Astrocyte of the cerebellum (primary cell): ENCODE measurements at places on chromosomes 4 and X.

- no peak for DNase-seq
These were observed 89.4 kb upstream of the IL13RA1 start for GRCh38 chrX:118637997-118638396.

DNA sequence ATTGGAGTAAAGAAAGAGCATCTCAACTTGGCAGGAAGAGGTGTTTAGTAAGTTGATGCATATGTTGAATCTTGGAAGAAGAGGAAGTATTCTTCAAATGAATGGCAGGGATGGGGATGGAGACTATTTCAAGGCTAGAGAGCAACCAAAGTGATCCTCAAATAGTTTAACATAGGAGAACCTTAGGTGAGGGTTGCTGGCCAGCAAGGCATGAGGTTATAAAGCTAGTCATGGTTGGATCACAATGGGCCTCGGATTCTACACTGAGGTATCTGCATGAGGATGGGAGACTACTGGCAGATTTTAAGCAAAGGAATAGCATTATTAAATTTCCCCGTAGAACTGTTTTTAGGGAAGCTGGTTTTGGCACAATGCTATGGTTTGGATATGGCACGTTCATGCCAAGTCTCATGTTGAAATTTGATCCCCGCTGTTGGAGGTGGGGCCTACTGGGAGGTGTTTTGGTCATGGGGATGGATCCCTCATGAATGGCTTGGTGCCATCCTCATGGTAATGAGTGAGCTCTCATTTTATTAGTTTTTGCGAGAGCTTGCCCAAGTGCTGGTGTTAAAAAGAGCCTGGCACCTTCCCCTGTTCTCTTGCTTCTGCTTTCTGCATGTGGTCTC is 41.9 kb upstream of the ETNPPL start:
- no peak for DNase-seq

- no peak for DNase-seq
These were observed 119.4 kb downstream of the AKAP4 start for GRCh38 chrX:50081282-50081889.

- DNase-seq: no peak
These were observed 120.2 kb upstream of the NDST4 start for GRCh38 chr4:115233600-115233999.

- no peak for DNase-seq
These were observed 207.7 kb downstream of the SOWAHB start for GRCh38 chr4:76690011-76690905.

GRCh38 chr4:33065749-33066148 is 2345.6 kb downstream of the PCDH7 start:
- no peak for DNase-seq

- no peak for DNase-seq
These were observed 3.4 kb upstream of the SEC24D start for GRCh38 chr4:118839221-118839927.

- DNase-seq: no peak
These were observed 92.5 kb downstream of the FBXL5 start for GRCh38 chr4:15562623-15563022.

- no peak for DNase-seq
These were observed 498.0 kb upstream of the BOD1L1 start for GRCh38 chr4:14125375-14126129.

DNA sequence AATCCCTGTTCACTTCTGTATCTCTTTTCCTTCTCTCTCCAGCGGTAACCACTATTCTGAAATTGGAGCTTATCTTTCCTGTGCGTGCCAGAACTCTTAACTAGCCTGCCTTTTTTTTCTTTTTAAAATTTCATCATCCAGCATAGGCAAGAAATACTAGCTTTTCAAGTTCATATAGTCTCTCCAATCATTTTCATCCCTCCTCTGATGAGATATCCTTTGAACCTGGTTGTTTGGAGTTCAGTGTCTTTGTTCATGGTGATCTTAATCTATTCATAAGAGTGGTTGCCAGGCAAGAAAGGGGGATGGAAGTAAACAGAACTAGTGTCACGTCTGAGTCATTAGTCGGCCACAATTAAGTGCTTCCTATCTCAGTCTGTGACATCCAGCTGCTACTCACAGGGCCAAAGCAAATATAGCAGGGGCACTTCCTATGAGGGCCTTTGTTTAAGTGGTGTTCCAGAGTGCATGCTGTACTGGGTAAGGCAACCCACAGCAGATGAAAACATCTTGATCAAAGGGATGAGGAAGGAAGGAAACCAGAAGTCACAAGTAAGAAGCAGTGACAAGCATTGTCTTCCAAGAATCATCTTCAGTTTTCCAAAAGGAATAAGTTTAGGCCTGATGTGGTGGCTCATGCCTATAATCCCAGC is 56.4 kb upstream of the XIAP start:
- DNase-seq: no peak

GRCh38 chrX:97790850-97791249 is 907.1 kb downstream of the RPA4 start:
- no peak for DNase-seq

DNA sequence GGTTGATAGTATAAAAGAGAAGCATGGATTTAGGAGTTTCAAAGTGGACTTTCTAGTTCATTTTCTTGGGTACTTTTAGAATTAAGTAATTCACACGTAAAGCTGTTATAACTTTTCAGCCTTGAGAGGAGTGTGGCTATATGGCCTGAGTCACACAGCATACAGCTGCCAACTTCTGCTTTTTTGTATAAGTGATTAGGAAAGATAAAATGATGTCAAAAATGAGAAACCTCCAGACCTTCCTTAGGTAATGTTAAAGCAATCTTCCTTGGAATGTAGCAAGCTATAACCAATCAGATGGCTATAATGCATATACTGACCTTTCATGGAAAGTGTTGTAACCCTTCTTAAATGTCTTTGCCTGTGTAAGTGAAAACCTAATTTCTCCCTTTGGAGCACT is 39.2 kb downstream of the RAB40AL start:
- DNase-seq: no peak

- DNase-seq: no peak
These were observed 40.1 kb downstream of the OFD1 start for GRCh38 chrX:13774696-13775095.

DNA sequence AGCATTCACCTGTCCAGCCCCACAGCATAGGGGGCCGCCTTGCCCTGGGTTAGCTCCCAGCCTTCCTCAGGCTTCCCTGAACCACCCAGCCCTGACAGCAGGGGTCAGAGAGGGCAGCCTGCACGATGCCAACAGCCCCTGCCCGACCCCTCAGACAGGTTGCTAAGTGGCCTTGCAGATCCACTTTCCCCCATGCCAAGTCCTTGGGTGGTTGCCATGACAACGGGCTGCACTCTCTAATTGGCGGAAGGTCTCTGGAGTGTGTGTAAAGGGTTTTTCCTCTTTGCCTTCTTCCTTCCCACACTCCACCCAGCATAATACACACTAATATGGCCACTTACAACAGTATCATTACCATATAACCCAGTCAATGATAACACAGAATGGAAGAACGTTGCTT is 99.6 kb upstream of the AFAP1 start:
- no peak for DNase-seq

GRCh38 chrX:2585158-2585470 is 84.3 kb upstream of the DHRSX start:
- no peak for DNase-seq

- no peak for DNase-seq
These were observed 145.3 kb downstream of the COL25A1 start for GRCh38 chr4:109157205-109157604.

GRCh38 chrX:117838581-117839331 is 277.9 kb downstream of the KLHL13 start:
- no peak for DNase-seq

DNA sequence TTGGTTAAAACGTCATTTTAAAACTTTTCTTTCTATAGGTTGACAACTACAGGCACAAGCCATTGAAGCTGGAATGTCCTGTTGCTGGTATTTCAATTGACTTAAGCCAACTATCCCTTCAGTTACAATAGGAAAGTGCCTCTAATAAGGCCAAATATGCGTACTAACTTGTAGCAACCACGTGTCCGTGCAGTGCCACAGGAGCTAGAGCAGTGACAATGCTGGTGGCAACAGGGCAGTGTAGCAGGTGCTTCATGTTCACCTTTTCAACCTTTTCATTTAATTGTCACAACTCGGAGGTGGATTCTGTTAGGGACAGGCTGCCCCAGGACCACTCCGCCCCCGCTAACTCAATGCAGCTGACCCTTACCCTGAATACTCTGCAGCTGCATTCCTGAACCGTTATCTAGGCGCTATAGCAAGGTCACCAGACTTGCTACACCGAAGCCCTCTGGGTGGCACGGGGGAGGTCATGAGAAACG is 37.7 kb downstream of the ERVMER34-1 start:
- DNase-seq: no peak
